ENCODE measurements at places on chromosomes 5 and 9. TPM values are rescaled to one million over a fixed set of nuclear protein-coding genes. Genes with fewer than 3 reads are reported as not detected.

The AFAP1L1 gene
- total RNA-seq: 8.6 TPM

The C9 gene
- not detected for total RNA-seq

- no peak overlapping the region for H3K27ac ChIP-seq
- no peaks in the 10 kb centered on the region for H3K27me3 ChIP-seq
- no peaks in the 10 kb centered on the region for H3K36me3 ChIP-seq
- H3K4me3 ChIP-seq: no peak overlapping the region
- no peaks in the 10 kb centered on the region for H3K4me1 ChIP-seq
- DNase-seq: no peak
Measured at GRCh38 chr9:106119176-106119575, 424.8 kb downstream of the TMEM38B start.

DNA sequence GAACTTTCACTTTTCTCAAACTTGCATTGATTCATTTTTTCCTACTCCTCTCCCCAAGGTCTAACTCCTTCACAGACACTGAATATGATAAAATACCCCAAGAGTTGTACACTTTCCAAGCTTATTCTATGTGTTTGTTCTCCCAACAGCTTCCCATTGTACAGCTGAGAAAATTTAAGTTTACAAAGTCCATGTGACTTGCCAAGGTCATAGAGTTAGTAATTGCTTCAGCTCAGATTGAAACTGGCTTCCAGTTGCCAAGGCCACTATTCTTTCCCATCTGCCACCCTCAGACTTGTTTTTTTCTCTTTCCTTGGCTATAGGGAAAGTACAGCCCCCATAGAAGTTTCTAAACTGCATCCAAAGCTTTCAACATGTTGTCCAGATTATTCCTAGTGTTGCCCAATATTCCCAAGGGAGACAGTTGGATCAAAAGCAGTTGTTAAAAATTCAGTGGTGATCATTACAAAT lies 34.8 kb downstream of the TNFSF8 start:
- no peak for DNase-seq
- H3K4me3 ChIP-seq: no peak overlapping the region
- H3K27ac ChIP-seq: peak overlapping the region; percentile 48
- H3K27me3 ChIP-seq: no peaks in the 10 kb centered on the region

DNA sequence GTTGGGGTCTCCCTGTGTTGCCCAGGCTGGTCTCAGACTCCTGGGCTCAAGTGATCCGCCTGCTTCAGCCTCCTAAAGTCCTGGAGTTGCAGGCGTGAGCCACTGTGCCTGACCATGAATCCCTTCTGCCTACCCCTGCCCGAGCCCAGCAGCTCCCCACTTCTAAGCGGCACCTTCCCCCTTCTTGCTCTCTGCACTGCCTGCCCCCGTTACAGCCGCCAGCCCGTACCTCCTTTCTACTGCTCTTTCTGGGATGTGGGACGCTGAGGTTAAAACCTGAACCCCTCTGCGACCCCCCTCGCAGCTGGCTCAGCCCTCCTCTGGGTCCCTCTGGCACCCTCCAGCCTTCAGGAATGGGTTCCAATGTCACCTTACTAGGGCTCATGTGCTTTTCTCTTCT lies 249.6 kb downstream of the PBX3 start:
- H3K27ac ChIP-seq: no peak overlapping the region
- H3K4me1 ChIP-seq: no peaks in the 10 kb centered on the region
- no peak overlapping the region for H3K4me3 ChIP-seq
- H3K27me3 ChIP-seq: no peaks in the 10 kb centered on the region
- DNase-seq: peak; percentile 36
- H3K36me3 ChIP-seq: no peaks in the 10 kb centered on the region

GRCh38 chr9:137314561-137315560 lies 12.8 kb upstream of the NRARP start:
- peak; percentile 61 for DNase-seq
- no peak overlapping the region for H3K4me3 ChIP-seq
- H3K36me3 ChIP-seq: no peaks in the 10 kb centered on the region
- H3K27ac ChIP-seq: peak overlapping the region; percentile 45

DNA sequence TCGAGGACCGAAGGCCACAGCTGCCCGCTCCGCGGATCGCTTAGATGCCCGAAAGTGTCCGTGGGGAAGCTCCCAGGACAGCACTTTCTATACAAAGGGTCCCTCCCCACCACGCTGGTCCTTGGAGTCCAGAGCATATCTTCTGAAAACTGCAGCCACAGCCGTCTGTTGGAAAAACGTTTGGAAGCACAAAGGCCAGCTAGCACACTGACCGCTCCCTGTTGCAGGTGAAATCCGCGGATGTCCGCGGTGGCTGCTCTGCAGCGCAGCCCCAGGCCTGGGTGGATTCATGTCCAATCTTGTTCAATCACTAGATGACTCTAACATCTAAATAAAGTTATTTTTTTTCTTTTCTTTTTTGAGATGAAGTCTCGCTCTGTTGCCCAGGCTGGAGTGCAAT lies 32.8 kb upstream of the FANCC start:
- no peak for DNase-seq
- H3K27ac ChIP-seq: no peak overlapping the region
- peaks cover 33% of the 10 kb centered on the region for H3K27me3 ChIP-seq
- no peaks in the 10 kb centered on the region for H3K36me3 ChIP-seq
- no peak overlapping the region for H3K4me3 ChIP-seq

DNA sequence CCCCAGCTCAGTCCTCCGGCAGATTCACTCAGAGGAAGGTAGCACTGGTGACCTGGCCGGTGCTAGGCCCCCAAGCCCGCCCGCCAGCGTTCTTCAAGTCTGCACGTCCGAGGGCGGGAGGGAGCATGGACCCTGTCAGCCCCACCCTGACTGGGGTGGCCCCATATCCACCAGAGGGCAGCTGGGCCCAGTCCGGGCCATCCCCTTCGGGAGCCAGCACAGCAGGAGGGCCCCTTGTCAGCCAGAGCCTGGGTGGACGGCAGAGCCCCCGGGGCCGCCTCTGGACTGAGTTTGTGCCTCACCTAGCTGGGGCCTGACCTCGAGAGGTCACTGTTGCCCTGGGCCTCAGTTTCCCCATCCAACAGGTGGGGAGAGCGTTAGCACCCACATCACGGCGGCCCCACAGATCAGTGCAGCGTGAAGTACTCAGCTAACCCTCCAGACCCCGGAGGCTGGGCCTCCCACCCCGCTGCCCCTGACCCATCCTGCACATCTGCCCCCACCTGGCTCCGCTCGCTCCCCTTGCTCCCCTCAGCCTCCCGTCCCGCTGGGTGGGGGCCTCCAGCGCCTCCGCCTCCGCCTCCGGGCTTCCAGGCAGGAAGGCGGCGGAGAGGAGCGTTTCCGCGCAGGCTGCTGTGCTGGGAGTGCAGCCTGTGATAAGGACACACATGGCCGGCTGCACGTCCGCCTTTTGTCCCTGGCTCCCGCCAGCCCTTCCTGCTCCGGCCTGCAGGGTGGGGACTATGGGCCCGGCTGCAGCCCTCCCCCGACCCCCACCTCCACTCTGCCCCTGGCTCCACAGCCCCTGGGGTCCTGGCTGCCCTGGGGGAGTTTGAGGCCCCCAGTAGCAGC lies 16.6 kb upstream of the EGFL7 start:
- peak overlapping the region; percentile 48 for H3K27ac ChIP-seq
- H3K36me3 ChIP-seq: no peaks in the 10 kb centered on the region
- no peaks in the 10 kb centered on the region for H3K4me1 ChIP-seq
- peak overlapping the region; percentile 14 for H3K4me3 ChIP-seq
- DNase-seq: no peak

The CCIN gene
- 2.5 TPM for total RNA-seq

GRCh38 chr5:78295035-78295961 lies 800 bp upstream of the AP3B1 start:
- peak; percentile 66 for DNase-seq
- H3K4me3 ChIP-seq: peak overlapping the region; percentile 97
- no peaks in the 10 kb centered on the region for H3K27me3 ChIP-seq

The PCDHGA7 gene
- total RNA-seq: 10.8 TPM

- peak overlapping the region; percentile 2 for H3K4me3 ChIP-seq
- H3K27ac ChIP-seq: peak overlapping the region; percentile 100
- H3K4me1 ChIP-seq: peaks cover 76% of the 10 kb centered on the region
Measured at GRCh38 chr9:94169968-94170367, 85.7 kb downstream of the PTPDC1 start.

The OCLN gene
- total RNA-seq: 1.3 TPM

DNA sequence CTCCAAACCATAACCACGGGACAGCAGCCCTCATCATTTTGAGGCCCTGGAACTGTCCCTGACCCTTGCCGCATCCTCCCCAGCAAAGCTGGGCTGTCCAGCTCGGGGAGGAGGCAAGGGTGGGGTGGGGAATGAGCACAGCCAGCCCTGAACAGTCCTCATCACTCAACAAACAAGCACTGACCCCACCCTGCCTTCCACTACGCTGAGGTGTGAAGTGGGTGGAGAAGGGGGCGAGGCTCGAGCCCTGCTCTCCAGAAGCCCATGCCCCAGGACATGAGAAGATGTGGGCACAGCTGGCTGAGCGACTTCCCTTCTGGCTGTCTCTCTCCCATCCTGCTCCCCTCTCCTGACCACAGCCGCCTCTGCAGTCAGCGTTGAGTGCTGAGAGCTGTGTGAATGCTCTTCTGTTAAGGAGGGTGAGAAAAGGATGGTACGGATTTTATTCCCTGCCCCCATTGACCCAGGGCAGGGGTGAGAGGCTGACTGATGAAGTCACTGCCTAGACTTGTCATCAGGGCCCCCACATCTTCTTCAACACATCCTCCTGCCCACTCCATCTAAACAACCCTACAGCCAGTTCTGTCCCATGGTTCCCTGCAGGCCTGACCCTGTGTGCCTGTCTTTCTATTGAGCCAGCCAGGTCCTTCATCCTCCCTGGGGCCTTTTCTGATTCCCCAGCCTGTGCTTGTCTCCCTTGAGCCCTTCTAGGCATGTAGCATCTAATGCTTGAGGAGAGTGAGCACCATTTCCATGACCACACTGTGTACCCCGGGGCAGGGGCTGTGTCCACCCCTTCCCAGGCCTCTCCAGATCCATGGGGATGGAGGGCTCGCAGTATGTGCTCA lies 276.0 kb downstream of the FSTL4 start:
- no peaks in the 10 kb centered on the region for H3K27me3 ChIP-seq
- H3K4me1 ChIP-seq: no peaks in the 10 kb centered on the region
- no peak for DNase-seq

GRCh38 chr5:113562828-113563400 lies 49.4 kb downstream of the YTHDC2 start:
- no peak overlapping the region for H3K4me3 ChIP-seq
- DNase-seq: no peak
- no peaks in the 10 kb centered on the region for H3K4me1 ChIP-seq
- no peaks in the 10 kb centered on the region for H3K36me3 ChIP-seq
- no peak overlapping the region for H3K27ac ChIP-seq
- no peaks in the 10 kb centered on the region for H3K27me3 ChIP-seq

The PCDH12 gene
- 6.2 TPM for total RNA-seq

The ZNF484 gene
- 14.8 TPM for total RNA-seq

- no peak for DNase-seq
- no peaks in the 10 kb centered on the region for H3K36me3 ChIP-seq
- no peak overlapping the region for H3K27ac ChIP-seq
- no peaks in the 10 kb centered on the region for H3K4me1 ChIP-seq
Measured at GRCh38 chr9:3916411-3916810, 383.5 kb downstream of the GLIS3 start.

GRCh38 chr5:78467752-78468357 lies 107.4 kb downstream of the SCAMP1 start:
- H3K27ac ChIP-seq: no peak overlapping the region
- H3K4me3 ChIP-seq: no peak overlapping the region
- H3K4me1 ChIP-seq: no peaks in the 10 kb centered on the region
- no peaks in the 10 kb centered on the region for H3K36me3 ChIP-seq
- no peak for DNase-seq

DNA sequence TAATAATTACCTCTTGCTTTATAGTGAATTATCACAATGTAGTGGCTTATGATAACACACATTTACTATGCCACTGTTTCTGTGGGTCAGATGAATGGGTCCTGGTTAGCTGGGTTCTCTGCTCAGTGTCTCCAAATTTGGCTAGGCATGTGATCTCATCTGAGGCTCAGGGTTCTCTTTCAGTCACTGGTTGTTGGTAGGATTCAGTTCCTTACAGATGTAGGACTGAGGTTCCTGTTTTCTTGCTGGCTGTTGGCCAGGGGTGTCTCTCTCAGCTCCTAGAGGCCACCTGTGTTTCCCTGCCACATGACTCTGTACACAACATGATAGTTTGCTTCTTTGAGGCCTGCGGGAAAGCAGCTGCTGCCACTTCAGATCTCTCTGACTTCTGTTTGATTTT lies 7.1 kb downstream of the NFX1 start:
- H3K27me3 ChIP-seq: no peaks in the 10 kb centered on the region
- H3K27ac ChIP-seq: no peak overlapping the region

DNA sequence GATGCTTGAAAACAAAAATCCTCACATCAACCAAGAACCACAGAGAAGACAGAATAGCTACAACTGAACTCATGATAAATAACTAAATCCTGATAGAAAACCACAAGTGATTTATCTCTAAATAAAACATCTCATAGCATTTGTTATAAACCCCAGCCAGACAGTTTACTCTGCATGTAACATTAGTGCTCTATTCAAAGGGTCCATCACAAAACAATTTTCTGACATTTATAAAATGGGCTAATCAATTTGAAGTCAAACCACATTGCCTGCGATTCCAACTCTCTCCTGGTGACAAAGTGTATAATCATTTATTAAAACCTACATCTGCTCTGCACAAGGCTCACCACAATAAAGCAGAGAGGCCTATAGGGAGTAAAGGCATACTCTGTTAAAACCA lies 49.8 kb downstream of the UIMC1 start:
- no peak overlapping the region for H3K27ac ChIP-seq
- H3K4me3 ChIP-seq: no peak overlapping the region
- H3K36me3 ChIP-seq: peaks cover 56% of the 10 kb centered on the region

DNA sequence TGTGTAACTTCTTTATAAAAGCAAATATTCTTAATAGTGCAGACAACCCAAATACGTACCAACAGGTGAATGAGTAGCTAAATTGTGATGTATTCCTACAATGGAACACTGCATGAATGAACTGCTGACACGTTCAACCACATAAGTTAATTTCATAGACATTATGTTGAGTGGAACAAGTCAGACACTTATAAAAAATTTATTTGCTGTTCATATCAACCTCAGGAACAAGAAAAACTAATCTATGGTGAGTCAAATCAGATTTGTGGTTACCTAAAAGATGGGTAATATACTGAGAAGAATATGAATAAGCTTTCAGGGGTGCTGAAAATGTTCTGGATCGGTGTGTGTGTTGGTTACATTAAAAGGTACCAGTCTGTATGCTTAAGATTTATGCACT lies 35.7 kb downstream of the INVS start:
- H3K36me3 ChIP-seq: peaks cover 14% of the 10 kb centered on the region
- H3K27ac ChIP-seq: no peak overlapping the region
- no peak overlapping the region for H3K4me3 ChIP-seq
- no peaks in the 10 kb centered on the region for H3K4me1 ChIP-seq

DNA sequence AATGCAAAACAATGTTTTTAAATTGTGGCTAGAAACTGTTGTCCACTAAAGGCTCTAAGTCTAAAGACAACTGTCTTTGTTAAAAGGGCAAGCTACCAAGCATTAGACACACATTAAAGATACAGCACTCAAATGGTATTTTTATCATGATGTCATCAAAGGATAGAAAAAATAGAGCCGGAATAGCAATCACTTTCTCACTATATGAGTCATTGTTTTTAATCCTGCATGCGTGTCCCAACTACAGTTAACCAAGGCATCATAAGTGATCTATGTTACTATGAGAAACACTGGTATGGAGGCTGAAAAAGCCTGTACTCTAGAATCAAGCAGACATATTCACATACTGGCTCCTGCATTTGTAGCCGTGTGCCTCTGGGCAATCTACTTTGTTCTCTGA lies 1.9 kb upstream of the PJA2 start:
- no peaks in the 10 kb centered on the region for H3K27me3 ChIP-seq
- no peak overlapping the region for H3K4me3 ChIP-seq
- H3K4me1 ChIP-seq: no peaks in the 10 kb centered on the region
- H3K27ac ChIP-seq: peak overlapping the region; percentile 99

Data from sigmoid colon (tissue), 7 donors.